ENCODE measurements at places on chromosomes 7 and 10.

GRCh38 chr10:124383496-124383895, 35.2 kb downstream of the OAT start:
- DNase-seq, result no peak

GRCh38 chr7:77244222-77244934, 44.8 kb upstream of the FGL2 start:
- no peak for DNase-seq

DNA sequence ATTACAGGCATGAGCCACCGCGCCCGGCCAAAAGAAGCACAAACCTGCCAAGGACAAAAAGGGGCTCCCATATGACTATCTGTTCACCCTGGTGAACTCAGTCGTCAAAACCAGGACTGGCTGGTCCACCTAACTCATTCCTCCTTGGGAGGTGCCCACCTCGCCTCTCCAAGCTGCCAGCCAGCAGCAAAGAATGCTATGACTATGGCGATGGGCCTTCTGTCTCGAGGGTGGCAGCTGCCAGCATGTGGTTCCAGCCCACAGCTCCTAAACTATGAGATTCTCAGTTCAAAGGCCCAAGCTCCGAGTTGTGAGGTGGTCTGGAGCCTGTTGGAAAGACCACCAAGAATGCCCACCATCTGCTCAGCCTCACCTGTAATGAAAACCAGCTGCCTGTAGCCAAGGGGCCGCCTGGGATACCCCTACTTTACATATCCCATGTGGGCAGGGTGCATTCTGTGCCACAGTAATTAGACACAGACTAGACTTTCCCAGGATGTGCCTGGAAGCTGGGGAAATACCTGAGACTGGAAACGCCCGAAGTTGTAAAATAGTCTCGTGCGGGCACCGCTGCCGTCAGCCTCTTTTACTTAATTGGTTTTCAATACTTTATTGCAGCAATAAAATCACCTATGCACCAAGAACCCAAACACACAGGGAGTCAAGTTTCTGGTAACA, 71.1 kb downstream of the ZRANB1 start:
- DNase-seq, result no peak

DNA sequence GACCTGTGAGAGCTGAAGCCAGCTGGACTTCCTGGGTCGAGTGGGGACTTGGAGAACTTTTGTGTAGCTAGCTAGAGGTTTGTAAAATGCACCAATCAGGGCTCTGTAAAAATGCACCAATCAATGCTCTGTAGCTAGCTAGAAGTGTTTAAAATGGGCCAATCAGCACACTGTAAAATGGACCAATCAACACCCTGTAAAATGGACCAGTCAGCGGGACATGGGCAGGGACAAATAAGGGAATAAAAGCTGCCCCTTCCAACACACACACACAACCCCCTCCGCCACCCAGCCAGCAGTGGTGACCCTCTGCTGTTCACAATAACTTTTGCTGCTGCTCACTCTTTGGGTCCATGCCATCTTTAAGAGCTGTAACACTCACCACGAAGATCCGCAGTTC, 7.1 kb downstream of the ZNF511 start:
- DNase-seq, result no peak

GRCh38 chr7:82114237-82114636, 329.3 kb downstream of the CACNA2D1 start:
- DNase-seq, result no peak

GRCh38 chr7:71485586-71485985, 353.6 kb downstream of the GALNT17 start:
- no peak for DNase-seq

GRCh38 chr7:44348300-44348699, 22.9 kb upstream of the CAMK2B start:
- DNase-seq, result no peak

DNA sequence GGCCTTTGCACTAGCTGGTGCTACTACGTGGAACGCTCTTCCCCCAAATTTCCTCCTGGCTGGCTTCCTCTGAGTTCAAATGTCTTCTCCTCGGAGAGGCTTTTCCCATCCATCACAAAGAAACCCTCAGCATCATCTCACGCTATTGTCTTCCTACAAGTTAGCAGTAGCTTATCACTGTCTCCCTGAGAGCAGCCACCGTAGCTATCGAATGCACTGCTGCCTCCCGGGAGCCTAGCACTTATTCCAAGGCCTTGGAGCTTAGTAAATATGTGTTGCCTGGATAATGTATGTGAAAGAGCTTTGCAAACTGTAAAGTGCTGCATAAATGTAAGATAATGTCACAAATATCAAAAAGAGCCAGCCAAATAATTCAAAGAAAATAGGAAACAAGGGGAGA, 124.4 kb downstream of the KCNMA1 start:
- DNase-seq, result no peak

DNA sequence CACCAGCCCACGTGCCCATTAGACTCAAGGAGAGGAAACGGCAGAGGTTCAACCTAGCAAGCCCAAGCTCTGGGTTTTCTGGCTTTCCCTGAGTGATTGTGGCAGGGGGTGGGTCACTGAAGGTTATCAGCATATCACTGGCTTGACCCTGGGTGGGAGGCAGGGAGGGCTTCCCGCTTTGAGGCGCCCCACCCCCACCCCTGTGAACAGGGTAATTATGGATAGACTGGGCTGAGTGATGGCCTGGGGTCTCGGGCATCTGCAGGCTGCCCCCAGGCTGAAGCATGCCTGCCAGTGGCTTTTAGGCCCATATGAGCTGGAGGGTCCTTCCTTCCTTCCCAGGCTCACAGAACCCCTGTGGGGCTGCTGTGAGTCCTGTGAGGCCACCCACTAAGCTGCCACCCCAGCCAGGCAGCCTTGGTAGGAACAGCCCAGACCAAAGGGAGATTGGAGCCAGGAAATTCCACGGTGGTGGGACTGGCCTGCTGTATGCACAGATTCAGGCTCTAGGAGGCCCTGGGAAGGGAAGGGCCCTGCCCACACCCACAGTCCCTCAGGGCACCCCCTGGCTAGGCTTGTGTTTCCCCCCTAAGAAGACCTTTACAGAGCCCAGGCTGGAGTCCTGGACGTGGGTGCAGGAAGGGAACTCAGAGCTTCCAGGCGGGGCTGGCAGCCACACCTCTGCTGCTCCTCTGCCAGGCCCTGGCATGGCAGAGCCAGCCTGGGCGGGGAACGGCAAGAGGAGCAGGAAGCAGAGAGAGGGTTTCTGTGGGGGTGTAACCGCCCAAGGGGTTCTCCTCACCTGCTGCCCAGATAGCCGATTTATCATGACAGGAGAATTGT, 33.1 kb downstream of the GPRIN2 start:
- no peak for DNase-seq

- no peak for DNase-seq
Measured at GRCh38 chr7:9782275-9782674, 1191.4 kb upstream of the PHF14 start.

DNA sequence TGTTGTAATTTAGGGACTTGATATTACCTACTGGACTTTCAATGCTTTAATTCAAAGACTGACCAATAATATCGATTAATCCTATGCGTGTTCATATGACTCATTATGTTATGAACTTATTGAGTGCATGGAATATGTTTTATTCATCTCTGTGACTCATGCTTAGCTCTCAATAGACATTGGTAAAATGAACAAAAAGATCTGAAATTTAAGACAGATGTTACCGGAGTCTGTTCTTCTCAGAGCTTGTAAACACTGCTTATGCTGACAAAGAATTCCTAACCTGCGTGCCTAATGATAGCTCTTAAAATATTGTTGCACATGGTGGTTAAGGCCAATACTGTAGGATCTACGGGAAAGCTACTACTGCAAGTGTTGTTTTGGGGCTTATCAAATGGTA, 131.5 kb upstream of the ACBD5 start:
- no peak for DNase-seq

GRCh38 chr10:72790216-72790990, 98.5 kb downstream of the MCU start:
- DNase-seq, result no peak

DNA sequence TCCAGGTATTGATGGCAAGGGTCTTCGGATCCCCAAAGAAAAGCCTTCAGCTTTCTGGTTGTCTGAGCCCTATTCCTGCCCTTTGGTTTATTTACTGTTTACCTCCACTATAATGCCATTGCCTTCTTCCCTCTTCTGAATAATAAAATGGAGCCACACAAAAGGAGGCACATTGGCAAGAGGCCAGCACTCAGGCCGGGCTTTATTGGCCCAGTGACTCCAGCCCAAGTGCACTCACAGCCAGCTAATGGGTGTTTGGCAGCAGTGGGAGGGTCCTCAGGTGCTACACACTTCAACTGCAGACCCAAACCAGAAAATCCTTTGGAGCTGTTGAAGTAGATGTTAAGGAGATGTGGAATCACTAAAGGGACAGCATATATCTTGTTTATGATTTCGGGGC, 336.0 kb downstream of the PLXNA4 start:
- no peak for DNase-seq

GRCh38 chr10:110379831-110380230, 75.1 kb upstream of the SMNDC1 start:
- no peak for DNase-seq

DNA sequence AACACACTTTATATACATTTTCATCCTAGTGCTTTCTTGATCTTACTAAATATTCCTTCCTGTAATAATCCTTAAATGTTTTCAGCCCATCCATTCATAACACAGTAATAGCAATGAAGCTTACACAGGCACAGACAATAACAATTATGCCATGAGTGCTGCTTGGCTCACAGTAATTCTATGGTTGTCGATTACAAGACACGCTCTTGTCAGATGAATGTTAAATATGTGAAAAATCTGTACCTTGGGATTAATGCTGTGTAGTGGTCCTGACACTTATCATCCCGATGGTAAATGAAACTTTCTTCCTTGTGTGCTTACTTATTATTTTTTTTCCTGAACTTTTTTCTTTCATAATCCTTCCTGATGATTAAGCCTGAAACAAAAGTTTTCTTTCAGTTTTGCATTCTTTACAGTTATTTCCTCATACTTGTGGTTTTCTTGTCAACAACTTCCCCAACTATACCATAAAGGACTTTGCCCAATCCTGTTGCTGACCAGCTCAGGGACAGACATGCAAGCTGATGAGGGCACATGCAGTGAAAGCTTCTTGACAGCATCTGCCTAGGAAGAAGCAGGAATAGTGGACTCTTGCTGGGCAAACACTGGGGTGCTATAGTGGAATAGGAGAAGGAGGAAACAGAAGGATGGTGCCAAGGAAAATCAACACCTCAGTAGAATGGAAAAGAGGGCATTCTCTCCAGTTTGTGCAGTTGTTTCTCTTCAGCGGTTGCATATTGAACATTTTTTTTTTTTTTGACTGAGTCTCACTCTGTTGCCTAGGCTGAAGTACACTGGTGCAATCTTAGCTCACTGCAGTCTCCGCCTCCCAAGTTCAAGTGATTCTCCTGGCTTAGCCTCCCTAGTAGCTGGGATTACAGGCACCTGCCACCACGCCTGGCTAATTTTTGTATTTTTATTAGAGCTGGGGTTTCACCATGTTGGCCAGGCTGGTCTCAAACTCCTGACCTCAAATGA, 6.7 kb upstream of the MGAM2 start:
- no peak for DNase-seq

DNA sequence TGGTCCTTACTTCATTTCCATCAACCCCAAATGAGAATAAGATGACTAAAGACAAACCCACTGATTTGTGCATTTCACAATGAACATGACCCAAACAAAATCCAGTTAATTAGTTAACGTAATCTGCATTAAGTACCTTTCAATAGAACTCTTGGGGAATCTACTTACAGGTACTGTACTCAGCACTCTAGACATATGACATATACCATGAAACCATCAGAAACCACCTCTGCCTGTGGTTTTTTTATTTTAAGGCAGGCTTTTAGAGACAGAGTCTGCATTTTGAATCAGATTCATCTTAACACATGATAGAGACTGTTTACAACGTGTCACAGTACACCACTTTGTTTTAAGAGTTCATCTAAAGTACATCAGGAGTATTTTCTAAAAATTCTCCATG, 168.4 kb downstream of the BTAF1 start:
- DNase-seq, result no peak

DNA sequence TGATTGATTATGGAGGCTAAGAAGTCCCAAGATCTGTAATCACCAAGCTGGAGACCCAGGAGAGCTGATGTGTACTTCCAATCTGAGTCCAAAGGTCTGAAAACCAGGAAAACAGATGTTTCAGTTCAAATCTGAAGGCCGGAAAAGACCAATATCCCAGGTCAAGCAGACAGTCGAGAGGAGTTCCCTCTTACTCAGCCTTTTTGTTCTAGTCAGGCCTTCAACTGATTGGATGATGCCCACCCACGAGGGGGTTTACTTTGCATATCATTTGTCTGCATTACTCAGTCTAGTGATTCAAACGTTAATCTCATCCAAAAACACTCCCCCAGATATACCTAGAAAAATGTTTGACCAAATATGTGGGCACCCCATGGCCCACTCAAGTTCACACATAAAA, 7.4 kb upstream of the ARID5B start:
- DNase-seq, result no peak

GRCh38 chr7:78139335-78139734, 340.8 kb downstream of the PHTF2 start:
- DNase-seq, result no peak

GRCh38 chr7:27873981-27874957, 134.3 kb downstream of the TAX1BP1 start:
- DNase-seq, result no peak

GRCh38 chr10:91317541-91317940, 92.6 kb upstream of the HECTD2 start:
- no peak for DNase-seq

DNA sequence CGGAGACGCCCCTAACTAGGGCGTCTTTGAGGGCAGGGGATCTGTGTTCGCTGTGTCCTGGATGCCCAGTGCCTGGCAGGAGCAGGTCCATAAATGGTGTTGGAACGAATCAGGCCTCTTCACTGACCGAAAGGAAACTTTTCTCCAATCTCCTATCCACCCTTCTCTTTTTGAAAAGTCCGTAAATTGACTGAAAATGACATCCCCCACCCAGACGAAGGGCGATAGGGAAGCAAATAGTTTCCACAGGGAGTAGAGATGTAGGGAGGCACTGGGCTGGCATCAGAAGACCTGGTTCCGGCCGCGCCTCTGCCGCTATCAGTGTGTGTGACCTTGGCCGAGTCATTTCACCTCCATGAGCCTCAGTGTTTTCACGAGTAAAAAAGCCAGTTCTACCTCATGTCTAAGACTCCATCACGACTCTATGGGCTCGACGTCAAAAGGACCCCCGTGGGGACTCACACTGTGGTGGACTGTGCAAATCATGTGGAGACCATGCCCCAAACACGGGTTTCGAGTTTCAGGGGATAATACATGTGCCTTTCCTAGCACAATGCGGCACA, 497 bp upstream of the RAB11FIP2 start:
- DNase-seq, result no peak

DNA sequence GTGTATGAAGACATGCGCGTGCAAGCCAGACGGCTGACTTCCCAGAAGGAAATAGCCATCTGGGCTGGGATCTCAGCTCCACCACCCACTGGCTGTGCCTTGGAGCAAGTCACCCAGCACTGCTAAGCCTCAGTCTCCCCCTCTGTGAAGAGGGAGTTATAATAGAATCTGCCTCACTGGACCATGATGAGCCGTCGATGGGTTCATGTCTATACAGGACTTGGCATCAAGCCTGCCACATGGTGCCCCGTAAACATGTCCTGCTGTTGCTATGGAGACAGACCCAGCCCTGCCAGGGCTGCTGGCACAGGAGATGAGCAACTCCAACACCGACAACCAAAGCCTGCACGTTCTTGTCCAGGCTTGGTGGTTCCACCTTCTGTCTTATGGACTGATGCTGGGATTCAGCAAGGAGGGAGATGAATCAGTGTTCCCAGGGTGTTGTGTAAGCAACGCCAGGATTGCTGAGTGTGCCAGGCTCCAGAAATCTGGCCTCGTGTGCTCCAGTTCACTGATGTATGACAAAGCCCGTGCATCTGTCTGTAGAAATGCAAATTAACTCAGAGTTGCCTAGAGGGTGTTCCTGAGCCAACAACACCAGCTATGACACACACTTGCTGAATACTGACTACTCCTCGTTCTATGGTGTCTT, 5.6 kb downstream of the GPR15LG start:
- peak; percentile 36 for DNase-seq
